ENCODE measurements at places on chromosomes 4 and X.

- DNase-seq: no peak
Observed at GRCh38 chr4:10107111-10108091, 9.2 kb downstream of the WDR1 start.

DNA sequence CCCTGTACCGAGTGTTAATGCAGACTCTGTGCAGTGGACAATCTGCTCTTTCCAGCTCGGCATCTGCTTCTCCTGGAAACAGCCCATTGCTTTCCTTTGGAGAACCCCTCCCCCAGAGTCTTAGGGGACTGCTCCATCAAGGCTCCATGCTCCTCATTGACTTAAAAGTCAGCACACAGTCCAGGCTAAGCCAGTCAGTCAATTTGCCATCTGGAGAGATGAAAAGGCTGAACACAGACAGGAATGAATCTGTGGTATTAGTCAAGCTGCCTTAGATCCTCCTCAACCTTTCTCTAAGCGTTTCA lies 20.3 kb downstream of the ATP8A1 start:
- no peak for DNase-seq

GRCh38 chr4:146061610-146062334 lies 113.7 kb upstream of the LSM6 start:
- no peak for DNase-seq

DNA sequence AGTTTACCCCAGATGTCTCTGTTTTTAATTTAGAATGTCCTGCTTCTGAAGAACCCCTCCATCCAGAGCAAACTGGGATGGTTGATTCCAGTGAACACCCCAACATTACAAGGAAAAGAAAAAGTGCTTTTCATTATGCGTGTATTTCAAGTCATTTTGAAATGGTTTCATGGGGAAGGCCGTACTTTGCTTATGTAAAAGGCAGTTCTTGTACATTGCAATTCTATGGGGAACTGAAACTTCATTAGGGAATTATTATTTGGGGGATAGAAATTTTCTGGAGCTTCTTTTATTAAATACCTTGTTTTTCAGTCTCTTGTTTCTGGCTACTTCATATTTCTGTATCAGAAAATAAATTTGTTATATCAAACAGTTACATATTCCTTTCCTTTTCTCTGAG lies 96.9 kb upstream of the ZNF518B start:
- no peak for DNase-seq

- no peak for DNase-seq
Observed at GRCh38 chr4:76722838-76723237, 175.1 kb downstream of the SOWAHB start.

DNA sequence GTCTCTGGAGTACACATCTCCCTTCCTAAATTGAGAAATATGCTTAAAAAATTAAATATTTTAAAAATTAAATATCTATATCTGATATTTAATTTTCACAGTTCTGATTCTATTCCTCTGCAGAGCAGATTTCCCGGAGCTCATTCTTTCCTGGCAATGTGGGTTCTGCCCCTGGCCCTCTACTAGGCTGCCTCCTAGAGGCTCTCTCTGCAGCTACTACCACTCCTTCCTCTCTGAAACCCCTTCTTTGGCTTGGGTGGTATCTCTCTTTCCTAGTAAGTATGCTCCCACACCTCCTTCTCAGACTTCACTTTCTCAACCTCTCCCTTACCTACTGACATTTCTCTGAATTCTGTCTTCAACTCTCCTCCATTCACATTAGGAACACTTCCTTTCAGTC lies 45.3 kb downstream of the RPGR start:
- DNase-seq: no peak

- no peak for DNase-seq
Observed at GRCh38 chrX:42616981-42617380, 161.0 kb downstream of the PPP1R2C start.

DNA sequence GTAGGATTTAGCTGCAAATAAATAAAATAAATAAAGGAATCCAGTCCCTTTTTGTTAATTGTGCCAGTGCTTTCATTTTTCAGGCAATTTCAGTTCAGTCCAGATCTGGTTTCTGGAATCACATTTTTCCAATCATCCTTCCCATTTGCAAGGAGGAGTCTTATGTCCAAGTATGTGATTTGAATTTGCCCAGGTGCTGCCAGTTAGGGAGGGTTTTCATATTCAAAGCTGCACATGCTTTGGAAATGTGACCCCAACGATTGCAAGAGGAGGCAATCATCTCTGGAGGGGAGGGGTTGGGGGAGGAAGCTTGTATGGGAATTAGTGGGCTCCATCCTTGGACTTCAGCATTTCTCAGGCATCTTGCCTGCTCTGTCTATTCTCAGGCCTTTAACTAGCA lies 4.4 kb downstream of the PLAC1 start:
- DNase-seq: no peak

DNA sequence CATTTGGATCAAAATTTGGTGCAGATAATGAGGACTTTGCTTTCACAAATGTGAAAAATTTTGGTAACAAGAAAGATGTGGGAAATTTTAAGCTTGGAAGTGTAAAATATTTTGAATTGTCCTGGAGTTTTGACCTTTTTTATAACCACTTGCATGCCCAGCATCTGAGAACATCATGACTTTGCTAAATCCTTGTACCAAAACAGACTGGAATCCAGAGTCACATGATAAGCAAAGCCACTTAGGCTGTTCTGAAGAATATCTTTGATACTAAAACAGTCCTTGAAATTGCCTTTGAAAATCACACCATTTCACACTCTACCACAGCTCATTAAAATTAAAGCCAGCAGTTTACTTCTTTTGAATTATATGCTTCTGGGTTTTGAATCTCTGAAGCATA lies 2.5 kb upstream of the PPM1K start:
- DNase-seq: no peak

All from activated T-cell treated with anti-CD3 and anti-CD28 coated beads, Interleukin-2, amount 50 U/mL, for 48 hours (primary cell).